NCI-H2029 treated with DMSO at 0.1 percent for 48 hours (cell line): ENCODE measurements at places on chromosomes 5 and 9.

DNA sequence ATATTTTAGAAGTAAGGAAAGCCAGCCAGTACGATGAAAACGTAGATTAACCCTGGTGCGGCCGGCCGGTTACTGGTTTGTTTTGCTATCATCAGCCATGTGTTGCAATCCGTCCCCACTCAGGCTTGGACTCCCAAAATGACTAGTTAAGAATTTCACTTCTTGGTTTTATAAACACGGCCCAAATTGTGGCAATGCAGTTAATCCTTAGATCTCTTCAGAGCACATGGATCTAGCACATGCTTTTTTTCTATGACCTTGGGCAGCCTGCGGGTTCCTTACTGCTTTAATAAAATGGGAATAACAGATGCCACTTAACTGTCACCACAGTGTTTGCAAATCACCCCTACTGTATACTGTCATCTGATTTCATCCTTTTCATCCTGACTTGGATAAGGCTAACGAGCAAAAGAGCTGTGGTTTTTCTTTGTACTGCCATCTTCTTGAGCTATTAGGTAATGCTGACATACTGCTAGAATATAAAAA lies 1.5 kb downstream of the NDFIP1 start:
- DNase-seq = no peak

DNA sequence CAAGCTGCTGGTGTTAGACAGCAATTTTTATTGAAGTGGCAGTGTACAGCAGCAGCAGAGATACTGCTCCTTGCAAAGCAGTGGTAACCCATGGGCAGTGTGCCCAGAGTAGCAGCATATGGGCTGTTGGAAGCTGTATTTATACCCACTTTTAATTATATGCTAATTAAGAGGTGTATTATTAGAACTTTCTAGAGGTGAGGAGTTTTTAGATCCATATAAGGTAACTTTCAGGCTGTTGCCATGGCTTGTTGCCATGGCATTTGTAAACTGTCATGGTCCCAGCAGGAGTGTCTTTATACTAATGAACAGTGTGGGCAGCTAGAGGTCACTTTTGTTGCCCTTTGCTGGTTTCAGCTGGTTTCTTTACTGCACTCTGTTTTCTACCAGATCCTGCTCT lies 3.7 kb upstream of the PJA2 start:
- DNase-seq = no peak

DNA sequence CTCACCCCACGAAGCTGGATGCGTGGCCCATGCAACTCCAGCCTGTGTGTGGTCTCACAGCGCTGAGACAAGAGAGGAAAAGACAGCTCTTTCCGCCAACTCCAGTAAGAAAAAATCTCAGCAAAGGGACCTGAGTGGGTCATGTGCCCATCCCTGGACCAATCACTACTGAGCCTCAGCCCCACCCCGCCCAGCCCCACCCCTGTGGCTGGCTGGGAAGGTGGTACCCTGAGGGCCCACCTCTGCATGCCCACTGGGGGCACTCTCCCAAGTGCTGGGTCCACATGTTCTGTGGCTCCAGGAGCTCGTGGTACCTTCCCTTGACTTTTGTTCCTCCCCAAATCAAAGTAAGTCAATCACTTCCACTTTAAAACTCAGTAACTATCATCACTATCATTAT lies 105.1 kb upstream of the SMIM23 start:
- no peak for DNase-seq

DNA sequence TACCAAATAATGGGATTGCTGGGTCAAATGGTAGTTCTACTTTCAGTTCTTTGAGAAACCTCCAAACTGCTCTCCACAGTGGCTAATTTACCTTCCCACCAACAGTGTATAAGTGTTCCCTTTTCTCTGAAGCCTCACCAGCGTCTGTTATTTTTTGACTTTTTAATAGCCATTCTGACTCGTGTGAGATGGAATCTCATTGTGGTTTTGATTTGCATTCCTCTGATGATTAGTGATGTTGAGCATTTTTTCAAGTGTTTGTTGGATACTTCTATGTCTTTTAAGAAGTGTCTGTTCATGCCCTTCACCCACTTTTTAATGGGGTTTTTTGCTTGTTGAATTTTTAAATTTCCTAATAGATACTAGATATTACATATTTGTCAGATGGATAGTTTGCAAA lies 28.4 kb upstream of the SUSD1 start:
- no peak for DNase-seq

- no peak for DNase-seq
Measured at GRCh38 chr5:89988998-89989655, 420.4 kb downstream of the CETN3 start.

- DNase-seq = peak; percentile 38
Measured at GRCh38 chr9:34744295-34745221, 34.6 kb upstream of the CCL21 start.

DNA sequence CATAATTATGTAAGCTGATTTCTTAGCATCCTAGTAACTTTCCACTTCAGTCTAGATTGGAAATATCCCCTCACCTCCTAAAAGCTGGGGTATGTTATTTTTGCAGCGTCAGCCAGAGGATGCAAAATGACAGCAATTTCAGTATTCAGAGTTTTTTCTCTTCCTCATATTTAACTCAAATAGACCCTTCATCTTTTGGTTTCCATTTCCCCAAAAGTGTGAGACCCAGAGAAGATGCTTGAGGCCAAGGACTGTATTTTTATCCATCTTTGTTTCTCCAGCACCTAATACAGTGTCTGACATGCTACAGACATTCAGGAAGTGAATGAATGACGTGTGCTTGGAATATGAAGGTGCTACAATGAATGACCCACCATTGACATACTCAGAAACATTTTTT lies 75.5 kb upstream of the RANBP3L start:
- DNase-seq = no peak

GRCh38 chr9:114989600-114990410 lies 59.4 kb upstream of the TNFSF8 start:
- DNase-seq = no peak

DNA sequence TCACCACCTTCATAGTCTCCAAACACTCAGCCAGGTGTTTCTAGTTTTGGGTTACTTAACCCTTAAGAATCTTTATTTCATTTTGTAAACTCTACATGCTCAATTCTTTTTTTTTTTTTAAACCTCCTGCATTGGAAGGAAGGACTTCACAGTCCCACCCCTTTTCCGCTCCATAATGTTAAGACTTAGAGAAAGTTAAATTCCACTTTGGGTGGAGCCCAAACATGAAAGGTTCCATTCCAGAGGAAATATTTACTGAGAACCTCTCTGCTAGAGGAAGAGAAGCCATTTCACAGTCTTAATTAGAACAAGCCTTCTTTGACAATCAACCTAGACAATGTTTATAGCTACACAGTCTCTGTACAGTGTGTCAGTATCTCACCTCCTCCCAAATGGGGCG lies 312.3 kb downstream of the MLLT3 start:
- no peak for DNase-seq

GRCh38 chr9:92974161-92974661 lies 26.9 kb downstream of the FGD3 start:
- DNase-seq = no peak

DNA sequence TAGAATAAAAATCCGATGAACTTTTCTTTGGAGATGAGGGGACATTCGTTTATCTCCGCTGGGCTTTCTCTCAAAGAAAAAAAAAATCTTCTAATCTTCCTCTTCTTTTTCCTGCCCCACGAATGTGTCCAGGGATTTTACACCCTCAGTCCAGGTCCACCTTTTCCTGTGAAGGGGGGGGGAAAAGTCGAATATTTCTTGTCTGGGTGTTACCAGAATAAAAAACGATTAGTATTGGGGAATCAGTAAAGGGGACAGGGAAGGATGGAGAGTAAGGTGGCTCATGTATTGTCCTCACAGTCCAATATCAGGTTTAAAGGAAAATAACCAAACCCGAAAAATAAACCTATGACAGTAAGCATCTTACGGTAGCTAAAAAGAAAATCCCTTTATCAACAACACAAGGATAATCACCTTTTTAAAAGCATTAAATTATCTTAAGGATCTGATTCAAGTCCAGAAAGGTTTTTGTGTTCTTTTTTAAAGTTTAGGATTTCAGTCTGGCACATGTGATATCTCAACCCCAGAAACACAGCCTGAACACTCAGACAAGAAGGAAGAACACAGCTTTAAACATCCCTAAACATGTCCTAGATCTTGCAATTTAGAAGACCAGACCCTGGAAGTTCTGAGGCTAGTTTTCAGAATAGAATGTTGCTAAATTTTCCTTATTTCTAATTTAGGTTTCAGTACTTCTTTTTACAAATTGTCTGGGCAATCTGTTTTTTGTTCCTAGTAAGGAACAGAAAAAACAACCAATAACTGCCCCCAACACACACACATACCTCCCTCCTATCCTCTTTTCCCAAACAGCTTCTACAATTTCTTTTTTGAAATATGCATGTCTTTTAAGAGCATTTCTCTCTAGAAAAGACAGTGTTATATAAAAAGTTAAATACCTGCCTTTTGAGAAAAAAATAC lies 1.2 kb downstream of the ZNF608 start:
- no peak for DNase-seq
